ENCODE measurements at places on chromosomes 13 and 19.

- peak; percentile 45 for DNase-seq
These were observed 3.7 kb upstream of the B3GNT8 start for GRCh38 chr19:41430922-41431321.

- DNase-seq = no peak
These were observed 601 bp upstream of the ZNF749 start for GRCh38 chr19:57434386-57435061.

DNA sequence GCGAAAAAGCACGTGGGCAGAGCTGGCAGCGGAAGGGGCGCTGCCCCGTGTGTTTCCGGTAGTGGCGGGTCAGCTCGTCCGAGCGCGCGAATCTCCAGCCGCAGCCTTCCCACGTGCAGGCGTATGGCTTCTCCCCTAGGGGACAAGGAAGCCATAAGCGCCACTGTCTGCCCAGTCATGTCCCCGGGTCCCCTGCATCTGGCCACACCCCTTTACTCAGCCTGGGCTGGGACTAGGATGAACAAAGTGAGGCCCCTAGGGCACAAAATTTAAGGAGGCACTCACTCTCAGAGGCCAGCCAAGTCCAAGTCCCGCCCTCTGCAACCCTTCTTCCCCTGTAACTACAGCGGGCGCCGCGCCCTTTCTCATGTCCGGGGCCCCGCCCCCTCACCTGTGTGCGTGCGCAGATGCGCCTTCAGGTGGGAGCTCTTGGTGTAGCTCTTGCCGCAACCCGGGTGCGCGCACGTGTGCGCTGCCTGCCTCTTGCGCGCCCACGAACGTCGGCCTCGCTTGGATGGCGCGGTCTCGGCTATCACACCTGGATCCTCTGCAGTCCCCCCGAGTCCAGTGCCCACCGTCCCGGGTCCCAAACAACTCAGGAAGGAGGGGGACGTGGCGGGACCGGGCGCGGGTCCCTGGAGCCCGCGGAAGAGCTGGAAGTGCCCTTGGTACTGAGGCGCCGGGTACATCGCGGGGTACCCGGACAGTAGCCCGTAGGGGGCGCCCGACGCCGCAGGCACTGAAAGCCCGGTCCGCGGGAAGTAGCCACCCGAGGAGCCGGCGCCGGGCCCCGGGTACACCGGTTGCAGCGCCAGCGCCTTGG, 1.9 kb downstream of the KLF1 start:
- peak; percentile 63 for DNase-seq

DNA sequence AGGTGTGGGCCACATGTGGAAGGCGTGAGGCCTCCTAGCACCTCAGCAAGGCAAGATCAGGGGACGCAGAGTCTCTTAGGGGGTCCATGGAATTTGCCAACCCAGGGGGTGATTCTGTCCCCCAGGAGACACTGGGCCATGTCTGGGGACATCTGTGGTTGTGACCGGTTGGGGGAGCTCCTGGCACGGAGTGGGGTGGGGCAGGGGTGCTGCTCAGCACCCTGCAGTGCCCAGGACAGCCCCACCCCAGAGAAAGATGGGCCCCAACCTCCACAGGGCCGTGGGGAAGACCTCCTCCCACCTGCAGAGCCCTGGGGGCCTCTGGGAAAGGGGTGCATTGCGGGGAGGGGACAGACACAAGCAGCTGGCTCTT, 4.0 kb downstream of the MKNK2 start:
- DNase-seq = no peak

DNA sequence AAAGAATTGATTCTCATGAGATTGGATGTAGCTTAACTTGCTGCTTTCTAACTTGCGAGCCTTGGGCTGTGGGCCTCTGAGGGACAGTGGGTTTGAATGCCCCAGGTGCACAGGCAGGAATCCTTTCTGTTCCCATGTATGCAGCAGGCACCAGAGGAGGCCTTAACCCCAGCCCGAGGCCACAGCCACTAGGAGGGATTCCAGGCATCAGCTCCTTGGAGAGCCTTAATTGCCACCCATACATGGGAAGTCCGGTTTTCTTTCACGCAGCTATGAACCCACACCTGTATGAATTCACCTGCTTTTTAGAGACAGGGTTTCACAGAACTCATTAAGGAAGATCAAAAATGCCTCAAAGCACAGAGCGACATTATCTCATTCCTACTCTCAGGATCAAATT, 117.9 kb downstream of the CRYL1 start:
- DNase-seq = no peak

DNA sequence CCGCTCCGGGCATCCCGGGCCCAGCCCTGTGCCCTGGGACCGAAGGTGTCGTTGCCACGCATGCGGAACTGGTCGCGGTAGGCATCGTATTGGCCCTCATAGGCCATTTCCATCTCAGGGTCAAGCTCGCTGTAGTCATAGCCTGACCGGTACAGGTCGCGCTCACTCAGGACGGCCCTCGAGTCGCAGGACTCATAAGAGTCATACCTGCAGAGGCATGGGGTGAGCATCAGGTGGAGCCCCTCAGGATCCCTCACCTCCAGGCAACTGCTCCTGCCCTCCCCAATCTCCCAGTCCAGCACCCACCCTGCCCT, 17.4 kb downstream of the AKAP8L start:
- DNase-seq = no peak

DNA sequence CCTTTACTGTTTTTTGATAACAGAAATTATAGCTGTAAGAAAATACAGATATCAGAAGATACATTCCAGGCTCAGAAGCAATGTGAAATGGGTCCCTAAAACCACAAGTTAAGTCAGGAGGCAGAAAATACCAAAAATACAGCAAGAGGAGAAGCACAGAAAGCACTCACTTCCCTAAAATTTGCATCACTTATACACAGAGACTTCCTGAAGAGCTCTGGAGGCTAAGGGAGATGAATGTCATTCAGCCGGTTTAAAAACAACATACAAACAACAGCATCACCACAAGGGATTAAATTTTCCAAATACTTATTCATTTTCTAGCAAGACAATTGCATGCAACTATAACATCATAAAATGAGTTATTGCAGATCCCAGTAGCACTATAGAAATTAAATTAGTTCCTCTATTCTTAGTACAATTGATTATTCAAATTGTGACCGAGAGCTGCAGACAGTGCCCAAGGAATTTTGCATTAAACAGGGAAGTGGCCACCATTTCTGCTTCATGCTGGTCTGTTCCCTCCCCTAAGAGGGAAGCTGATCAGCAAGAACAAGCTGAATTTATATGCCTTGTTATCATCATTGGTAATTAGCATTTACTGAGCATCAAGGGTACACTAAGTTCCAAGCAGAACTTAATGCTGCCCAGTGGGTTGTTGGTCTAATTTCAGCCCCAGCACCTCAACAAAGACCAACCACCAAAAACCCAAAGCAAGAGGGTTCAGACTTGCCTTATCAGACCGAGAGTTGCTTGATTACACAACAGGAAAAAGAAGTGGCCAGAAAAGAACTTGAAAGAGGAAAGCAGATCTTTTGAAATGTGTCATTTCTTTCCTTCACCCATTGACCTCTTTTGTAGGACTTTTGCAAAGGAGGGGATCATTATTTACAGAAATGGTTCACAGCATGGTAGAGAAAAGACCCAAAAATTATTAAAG, 140.7 kb downstream of the KCTD12 start:
- DNase-seq = peak; percentile 98

GRCh38 chr19:56162258-56162657, 13.6 kb upstream of the GALP start:
- DNase-seq = peak; percentile 47

DNA sequence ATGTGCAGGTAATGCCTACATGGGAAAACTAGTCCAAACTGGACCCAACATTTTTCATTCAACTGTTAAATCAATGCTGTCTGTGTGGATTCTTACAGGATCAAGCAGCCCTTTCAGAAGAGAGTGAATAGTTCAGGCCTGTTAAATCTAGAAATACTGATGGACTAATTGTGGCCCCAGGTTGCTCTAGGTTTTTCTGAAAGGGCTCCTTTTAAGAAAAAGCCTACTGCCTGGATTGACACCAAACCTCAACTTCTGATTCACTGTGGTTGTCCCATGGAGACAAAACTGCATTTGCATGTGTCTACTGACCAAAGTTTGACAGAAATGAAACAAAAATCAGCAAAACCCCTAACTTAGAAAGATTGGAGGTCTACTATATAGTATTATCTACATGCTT, 437.0 kb downstream of the KLF12 start:
- DNase-seq = no peak

Data from MV-4-11 (cell line).